ENCODE measurements at places on chromosomes 16 and 17.

DNA sequence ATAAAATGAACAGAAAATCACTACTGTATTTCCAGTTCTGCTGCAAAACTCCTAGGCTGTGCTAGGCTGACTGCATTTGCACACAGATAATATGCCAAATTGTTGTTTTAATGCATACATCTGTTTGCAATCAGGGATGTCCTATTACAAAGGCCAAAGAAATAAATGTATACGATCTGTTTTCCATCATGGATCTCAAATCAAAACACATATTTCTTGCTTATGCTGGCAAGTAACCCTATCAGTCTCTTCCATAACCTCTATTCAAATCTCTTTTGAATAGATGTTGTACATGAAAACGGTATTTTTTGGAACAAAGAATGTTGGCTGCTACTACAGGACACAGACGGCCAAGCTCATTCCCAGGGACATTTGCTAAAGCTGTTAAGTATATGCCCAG is 56.6 kb downstream of the DUSP14 start:
- no peak for DNase-seq

- no peak for DNase-seq
These were observed 17.8 kb downstream of the SERPINF1 start for GRCh38 chr17:1779571-1780131.

DNA sequence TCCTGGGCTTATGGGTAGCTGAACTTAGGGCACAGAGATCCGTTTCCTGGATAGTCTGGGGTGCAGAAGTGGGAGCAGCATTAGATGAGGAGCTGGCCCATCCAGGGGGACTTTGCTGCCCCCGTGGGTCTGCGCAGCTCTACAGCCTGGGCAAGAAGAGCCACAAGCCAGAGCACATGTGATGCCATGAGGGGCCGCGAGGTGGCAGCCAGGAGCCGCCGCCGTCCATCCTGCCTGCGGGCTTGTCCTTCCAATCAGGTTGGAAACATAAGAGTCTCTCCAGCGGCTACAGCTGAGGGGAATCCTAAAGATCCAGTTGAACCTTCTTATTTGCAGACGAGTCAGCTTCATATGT is 21.9 kb downstream of the C1QTNF1 start:
- DNase-seq, result peak; percentile 71

DNA sequence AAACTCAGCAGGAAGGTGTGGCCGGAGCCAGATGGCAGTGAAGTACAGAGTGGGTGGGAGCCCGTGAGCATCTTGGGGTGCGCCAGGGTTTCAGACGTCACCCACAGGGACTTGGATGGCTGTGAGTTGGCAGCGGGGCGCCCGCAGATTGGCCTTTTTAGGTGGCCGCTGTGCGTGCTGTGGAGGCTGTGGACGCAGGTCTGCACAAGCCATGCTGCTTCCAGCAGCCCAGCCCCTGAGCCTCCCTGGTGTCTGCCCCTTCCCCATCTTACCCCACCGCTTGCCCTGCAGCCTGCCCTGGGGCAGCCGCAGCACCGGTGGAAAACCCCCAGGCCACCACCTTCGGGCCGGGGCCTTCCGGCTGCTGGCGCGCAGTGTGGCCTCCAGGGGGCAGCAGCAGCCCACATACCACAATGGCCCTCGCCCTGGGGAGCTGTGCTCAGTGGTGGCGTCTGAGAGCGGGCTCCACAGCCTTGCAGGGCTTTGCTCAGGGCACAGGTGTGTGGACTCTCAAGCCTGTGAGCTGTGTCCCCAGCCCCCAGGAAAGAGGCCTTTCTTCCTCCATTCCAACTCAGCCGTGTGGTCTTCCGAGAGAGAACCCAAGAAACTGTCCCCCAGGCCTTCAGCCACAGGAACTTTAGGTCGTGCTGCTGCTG is 11.8 kb downstream of the ENDOV start:
- DNase-seq, result peak; percentile 79

GRCh38 chr17:62804822-62805221 is 3.3 kb downstream of the MARCHF10 start:
- no peak for DNase-seq
